NCI-H2107 (cell line): ENCODE measurements at places on chromosomes 5 and 9.

- DNase-seq = no peak
Observed at GRCh38 chr9:122426723-122427122, 51.0 kb downstream of the OR1J1 start.

GRCh38 chr5:179261301-179262125, 83.7 kb downstream of the ADAMTS2 start:
- no peak for DNase-seq

GRCh38 chr9:128921881-128922763, 1.3 kb downstream of the PHYHD1 start:
- DNase-seq = no peak

GRCh38 chr5:91742550-91742949, 359.4 kb upstream of the ARRDC3 start:
- no peak for DNase-seq

GRCh38 chr5:82859451-82860140, 217.6 kb downstream of the TMEM167A start:
- DNase-seq = no peak

- DNase-seq = peak; percentile 52
Observed at GRCh38 chr9:17063535-17064135, 71.2 kb upstream of the CNTLN start.

DNA sequence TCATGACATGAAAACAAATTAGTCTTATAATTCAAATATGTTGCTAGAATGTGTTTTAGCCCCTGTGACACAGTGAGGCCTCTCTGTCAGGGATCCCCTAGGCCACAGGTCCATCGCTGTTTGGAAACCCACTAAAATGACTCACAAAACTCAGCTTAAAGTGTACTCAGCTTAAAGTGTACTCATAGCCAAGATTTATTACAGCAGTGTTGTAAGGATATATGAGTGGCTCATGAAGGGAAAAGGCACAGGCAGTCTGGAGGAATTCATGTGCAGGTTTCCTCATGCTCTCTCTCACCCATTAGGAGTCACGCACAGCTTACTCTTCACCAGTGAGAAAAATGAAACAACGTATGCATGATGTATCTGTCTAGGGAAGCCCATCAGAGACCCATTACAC, 24.4 kb upstream of the TGFBI start:
- DNase-seq = no peak

DNA sequence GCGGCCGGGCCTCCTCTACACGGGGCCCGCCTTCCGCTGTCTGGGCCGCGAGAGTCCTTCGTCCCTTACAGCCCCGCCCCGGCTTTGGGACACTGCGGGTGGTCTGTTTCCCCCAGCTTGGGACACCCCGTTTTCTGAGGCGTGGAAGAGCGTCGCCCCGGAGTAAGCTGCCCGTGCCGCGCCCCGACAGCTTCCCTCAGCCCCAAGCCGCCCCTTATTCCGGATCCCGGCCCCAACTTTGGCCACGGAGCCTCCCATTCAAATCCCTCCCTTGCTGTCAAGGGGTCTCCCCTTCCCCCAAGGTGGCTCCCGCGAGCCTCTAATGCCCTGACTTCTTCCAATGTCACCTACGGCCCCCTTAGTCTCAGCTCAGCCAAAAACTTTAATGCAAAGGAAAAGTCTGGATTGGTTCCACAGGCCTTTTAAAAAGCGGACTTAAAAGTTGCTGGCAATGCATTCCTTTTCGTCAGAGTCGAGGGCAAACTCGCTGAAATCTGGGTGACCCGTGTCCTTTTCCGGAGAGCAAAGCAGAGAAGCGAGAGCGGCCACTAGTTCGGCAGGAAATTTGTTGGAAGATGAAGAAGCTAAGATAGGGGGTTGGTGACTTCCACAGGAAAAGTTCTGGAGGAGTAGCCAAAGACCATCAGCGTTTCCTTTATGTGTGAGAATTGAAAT, 19.8 kb downstream of the EXOSC2 start:
- DNase-seq = no peak

DNA sequence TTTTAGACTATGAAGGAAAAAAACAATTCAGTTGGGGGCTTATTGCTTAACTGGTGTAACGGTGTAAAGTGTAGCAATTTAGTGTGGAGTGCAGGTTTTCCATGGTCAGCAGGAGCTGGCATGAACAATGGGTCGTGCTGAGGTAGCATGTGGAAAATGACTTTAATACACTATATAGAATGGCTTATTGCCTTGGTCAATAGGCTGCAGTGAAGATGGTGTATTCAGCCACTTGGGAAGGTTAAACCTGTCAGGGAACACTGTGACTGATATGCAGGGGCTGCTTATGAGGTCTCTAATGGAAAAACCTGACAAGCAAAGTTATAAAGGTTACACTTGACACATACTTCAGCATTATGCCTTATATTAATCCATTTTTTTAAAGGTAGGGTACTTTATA, 764.7 kb upstream of the ARRDC3 start:
- DNase-seq = no peak

- no peak for DNase-seq
Observed at GRCh38 chr9:134677743-134678142, 36.1 kb downstream of the COL5A1 start.

DNA sequence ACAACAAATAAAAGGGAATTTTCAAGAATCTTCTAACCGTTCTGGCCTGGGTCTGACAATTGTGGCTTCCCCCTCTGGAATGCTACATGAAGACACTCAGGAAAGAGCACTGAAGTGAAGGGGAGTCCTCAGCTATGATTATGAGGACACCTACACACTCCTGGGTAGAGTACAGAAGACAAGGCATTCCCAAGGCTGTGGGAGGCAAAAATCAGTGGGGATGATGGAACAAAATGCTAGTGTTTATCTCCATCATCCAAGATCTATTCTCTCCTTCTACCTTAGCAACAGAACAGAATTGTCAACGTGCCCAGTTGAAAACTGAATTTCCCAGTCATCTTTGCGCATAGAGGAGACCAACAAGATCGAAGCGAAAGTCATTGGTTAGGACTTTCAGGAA, 130.1 kb upstream of the LARP1 start:
- DNase-seq = no peak

DNA sequence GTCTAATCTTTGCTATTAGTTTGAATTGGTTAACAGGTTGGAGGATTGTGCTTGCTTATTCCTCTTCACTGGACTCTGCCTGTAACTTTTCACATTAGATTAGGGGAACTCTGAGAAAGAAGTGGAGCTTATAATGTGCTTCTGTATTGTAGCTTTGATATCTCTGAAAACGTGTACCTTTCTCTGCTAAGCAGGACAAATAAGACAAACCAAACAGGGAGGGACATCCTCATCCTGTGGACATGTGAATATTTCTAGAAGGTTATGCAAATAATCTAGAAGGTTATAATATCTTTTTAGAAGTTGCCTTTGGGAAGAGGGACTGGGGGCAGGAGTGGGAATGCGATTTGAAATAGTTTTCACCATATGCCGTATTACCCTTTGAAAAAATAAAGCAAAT, 11.7 kb downstream of the IQGAP2 start:
- DNase-seq = no peak
